ENCODE measurements at places on chromosomes 4 and X.
A peak's percentile ranks its signal among the peaks of the same experiment; 100 is the strongest.

- DNase-seq, result peak; percentile 73
Observed at GRCh38 chrX:110412971-110413726, 54.5 kb downstream of the RTL9 start.

DNA sequence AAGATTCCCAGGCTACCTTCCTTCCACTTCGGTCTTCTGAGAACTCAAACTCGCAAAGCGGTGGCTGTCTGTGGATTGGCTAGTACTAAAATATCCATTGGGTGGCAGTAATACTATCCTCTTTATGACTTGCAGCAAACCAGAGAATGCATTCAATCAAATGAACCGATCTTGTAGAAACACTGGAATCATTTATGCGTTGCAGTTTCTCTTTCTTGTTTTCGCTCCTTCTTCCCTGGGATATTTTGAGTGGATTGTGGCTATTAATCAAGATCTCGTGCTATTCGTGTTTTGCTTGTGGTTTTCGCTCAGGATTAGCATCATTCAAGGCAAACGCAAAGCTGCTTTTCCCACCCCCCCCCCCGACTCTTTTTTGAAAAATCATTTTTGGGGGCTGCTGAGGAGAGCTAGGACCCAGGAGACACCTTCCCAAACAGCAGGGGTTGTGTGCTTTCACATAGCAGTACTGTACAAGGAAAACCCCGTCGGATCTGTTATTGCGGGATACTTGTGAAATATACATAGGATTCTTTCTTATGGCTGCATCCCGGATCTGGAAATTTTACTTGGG, at the start of gene IL1RAPL1:
Gene IL1RAPL1, plus strand, starts transcription at position 466 of the 571 bp plus-strand sequence.
- DNase-seq, result peak; percentile 65

DNA sequence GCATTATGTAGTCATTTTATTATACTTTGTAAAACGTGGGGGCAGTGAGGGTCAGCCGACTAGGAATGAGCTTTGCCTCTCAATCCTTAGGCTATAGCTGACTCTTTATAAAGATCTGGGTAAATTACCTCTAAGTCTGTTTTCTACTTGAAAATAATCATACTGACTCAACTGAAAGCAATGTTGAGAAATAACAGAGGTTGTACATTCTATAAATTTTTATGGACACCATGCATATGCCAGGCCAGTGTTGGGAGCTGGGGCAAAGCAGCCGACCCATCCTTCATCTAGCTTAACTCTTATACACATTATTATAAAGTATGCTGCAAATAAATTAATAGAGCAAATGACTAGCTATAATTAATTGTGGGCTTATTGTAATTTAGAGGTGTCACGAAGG, 2.2 kb upstream of the DCUN1D4 start:
- DNase-seq, result no peak

DNA sequence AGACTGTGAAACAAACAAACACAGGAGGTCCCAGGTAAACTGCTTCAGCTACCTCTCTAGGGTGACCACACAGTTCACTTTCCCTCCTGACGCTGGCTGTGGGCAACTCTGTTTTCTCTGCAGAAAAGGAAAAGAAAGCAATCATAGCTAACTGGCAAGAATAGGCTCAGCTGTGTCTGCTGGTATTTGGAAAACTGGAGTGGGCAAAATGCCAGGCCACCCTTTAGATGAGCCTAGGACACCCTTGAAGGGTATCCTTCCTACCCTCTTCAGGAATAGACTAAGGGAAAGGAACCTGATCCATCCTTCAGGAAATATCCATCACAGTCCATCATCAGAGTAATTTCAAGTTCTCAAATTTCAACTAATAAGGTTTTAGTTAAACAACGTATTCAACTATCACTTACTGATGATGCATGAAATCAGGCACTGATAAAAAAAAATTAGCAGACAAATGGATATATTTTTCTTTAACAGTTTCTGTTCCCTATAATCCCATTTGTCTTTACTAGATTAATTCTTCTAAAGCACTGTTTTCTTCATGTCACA, 60.9 kb downstream of the CAMK2D start:
- DNase-seq, result no peak

DNA sequence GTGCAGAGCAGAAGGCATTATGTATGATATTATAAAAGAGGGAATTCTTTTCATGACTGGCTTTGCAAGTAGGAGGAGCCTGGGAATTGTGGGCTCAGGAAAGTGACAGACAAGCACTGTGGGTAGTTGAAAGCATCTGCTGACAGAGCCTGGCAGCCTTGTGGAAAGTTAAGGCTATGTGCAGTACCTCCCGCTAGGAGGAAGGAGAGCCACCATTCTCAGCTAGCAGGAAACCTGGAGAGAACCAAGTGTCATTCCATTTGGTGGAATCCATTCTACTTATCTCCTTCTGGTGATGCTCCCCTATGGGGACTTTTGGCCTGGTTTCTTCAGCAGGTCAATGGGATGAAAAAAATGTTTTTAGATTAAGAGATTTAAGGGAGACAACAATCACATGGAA, 81.8 kb downstream of the ASB9 start:
- DNase-seq, result no peak

DNA sequence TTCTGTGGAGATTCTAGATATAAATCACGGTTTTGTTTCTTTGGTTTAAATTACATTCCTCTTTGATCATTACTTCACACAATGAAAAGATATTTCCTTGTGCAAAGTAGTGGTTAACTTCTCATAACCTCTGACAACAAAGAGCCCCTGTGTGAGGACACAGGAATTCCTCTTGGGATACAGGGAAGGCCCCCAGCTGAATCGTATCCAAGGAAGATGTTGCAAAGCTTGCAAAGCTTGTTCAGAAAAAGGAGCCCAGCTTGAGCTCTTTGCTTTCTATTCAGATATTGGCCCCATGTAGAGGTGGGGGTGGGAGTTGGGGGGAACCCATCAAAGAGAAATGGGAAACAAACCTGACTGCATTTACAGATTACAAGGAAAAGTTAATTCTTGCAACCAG, 145.7 kb downstream of the RELL1 start:
- DNase-seq, result peak; percentile 8
